ENCODE measurements at places on chromosomes 4 and X. TPM values are rescaled to one million over a fixed set of nuclear protein-coding genes. Genes with fewer than 3 reads are reported as not detected.

DNA sequence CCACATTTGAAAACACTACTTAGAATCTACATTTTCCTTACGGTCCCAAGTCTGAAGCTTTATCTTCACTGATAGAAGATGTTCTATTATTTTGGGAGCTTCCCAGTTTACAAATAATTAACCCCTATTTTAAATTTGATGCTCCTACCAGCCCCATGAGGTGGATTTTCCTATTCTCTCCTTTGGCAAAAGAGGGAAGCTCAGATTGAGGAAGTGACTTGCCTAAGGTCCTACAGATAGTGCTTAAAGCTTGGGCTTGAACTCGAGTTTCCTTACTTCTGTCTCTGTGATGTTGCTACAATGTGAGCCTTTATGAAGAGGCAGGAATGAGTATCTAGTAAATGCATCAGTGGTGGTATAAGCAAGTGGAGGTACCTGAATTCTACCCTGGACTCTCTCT is 27.5 kb downstream of the HEPH start:
- no peak for DNase-seq
- H3K27me3 ChIP-seq = no peaks in the 10 kb centered on the region
- no peaks in the 10 kb centered on the region for H3K4me1 ChIP-seq
- no peak overlapping the region for H3K4me3 ChIP-seq

BRS3 gene
- not detected for total RNA-seq

MTTP gene
- 193 TPM for total RNA-seq

DNA sequence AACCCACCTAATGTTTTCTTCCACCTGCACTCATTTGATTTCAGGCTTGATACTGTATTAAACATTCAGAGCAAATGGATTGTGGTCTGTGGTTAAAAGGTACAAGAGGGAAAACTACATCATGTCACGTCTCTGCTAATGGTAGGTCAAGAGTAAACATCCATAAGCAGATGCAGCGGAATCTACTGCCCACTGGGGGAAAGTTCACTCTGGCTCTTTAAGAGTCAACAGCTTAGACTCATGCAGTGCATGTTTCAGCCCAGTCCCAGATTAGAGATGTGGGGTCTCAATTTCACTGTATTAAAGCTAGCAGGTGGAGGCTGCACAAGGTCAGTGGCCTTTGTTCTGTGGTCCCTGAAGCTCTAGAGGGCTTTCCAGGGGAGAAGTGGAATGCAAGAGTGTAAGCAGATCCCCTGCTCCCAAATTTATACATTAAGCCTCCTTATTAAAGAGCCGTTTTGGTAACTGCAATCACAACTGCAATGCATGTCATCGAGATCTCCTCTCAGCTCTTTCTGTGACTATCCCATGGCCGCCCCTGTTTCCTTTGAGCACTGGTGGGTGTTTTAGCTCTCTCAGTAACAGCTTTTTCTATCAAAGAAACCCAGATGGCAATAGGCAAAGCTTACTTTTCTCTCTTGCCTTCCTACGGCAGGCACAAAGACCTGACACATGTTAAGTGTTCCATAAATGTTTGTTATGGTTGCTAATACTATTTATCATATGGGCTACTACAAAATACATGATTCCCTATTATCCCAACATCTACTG is 53.4 kb downstream of the LDB2 start:
- no peaks in the 10 kb centered on the region for H3K27me3 ChIP-seq
- H3K27ac ChIP-seq = no peak overlapping the region
- peaks cover 8% of the 10 kb centered on the region for H3K4me1 ChIP-seq
- DNase-seq = no peak
- no peaks in the 10 kb centered on the region for H3K36me3 ChIP-seq
- no peak overlapping the region for H3K4me3 ChIP-seq

- no peaks in the 10 kb centered on the region for H3K27me3 ChIP-seq
- H3K4me3 ChIP-seq = peak overlapping the region; percentile 15
Measured at GRCh38 chr4:71230271-71231128, 108.3 kb upstream of the SLC4A4 start.

- H3K4me1 ChIP-seq = peaks cover 6% of the 10 kb centered on the region
- no peaks in the 10 kb centered on the region for H3K36me3 ChIP-seq
- no peaks in the 10 kb centered on the region for H3K27me3 ChIP-seq
- no peak overlapping the region for H3K4me3 ChIP-seq
Measured at GRCh38 chr4:185005219-185005819, 13.0 kb upstream of the HELT start.

SCARB2 gene
- total RNA-seq = 81.0 TPM

CYTL1 gene
- 4.6 TPM for total RNA-seq

CPE gene
- 3.6 TPM for total RNA-seq

TCP11X2 gene
- total RNA-seq = not detected

DNA sequence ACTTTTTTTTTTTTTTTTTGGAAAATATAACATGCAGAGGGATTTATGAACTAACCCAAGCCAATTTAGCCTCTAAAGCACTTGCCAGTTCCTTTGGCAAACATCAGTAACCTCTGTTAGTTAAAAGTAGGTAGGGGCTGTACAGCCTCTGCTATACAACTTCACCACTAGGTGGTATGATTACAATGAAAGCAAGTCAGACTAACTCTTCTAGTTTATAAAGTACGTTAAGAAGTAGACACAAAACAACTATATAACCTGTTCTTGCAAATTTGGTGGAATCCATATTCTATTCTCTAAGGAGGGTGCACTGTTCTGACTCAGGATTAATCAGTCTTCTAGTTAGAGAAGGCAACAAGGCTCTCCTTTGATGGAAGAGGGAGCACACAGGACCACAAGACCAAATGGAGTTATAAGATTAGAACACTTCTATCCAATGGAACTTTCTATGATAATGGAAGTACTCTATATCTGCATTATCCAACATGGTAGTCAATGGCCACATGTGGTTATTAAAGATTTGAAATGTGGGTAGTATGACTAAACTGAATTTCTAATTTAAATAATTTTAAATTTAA is 12.8 kb downstream of the AIMP1 start:
- H3K36me3 ChIP-seq = peaks cover 18% of the 10 kb centered on the region
- no peak overlapping the region for H3K4me3 ChIP-seq
- no peak overlapping the region for H3K27ac ChIP-seq

DNA sequence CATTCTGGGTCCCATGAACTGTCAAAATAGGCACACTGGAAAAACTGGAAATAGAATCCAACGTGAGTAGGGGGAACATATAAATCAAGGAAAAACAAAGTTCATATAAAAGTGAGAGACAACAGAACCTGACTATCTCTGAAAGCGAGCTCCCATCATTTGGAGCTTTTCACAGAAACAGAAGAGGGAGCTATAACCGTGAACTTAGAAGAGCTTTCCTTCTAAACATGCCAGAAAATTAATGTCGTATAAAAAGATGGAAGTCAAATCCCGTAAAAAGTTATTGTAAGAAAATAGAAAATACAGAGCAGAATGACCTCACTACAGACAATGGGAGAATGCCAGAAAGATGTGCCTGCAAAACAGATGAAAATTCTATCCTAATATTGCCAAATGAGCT is 23.9 kb upstream of the HSD17B10 start:
- no peaks in the 10 kb centered on the region for H3K4me1 ChIP-seq
- no peak for DNase-seq

DNA sequence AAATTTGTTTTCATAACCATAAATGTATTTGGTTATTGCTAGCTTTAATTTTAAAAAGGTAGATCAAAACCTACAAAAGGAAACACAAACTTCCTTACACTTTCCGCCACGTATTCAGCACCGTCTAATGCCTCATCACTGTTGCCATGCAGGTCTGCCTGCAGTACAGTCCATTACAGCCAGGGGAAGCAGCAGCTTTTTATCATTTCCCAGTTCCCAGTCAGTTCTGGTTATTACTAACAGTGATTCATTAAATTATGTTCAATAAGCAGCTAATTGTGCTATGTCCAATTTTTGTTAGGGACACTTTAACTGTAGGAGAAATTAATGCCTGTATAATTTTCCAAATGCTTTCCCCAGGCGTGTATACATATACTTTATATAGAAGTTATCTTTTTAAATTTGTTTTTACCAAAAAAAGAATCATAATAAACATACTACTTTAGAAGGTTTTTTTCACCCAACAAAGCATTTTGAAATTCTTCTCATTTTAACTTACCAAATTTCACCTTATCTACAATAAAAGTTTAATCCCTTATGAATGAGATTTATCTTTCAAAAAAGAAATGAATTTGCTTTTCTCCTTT is 93.3 kb downstream of the ANXA3 start:
- no peaks in the 10 kb centered on the region for H3K4me1 ChIP-seq
- H3K27me3 ChIP-seq = no peaks in the 10 kb centered on the region
- no peak overlapping the region for H3K4me3 ChIP-seq
- peak; percentile 63 for DNase-seq
- no peaks in the 10 kb centered on the region for H3K36me3 ChIP-seq

GRCh38 chrX:29359276-29359675 is 772.0 kb downstream of the IL1RAPL1 start:
- no peak for DNase-seq
- no peaks in the 10 kb centered on the region for H3K36me3 ChIP-seq
- no peak overlapping the region for H3K4me3 ChIP-seq
- H3K27ac ChIP-seq = no peak overlapping the region

DNA sequence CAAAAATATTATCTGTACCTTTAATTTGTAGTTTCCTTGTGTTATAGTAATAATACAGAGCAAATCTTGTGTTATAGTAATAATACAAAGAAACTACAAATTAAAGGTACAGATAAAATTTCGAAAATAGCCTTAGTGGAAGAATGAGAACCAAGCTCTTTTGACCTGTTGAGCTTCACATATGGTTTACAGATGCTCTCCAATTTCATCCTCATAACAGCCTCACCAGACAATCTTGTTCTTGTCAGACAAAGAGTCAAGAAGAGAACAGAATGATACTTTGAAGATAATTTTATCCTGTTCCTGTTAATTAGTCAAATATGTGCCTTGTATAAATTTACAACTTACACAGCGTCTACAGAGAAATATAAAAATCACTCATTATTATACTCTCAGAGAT is 12.8 kb downstream of the ATXN3L start:
- no peak for DNase-seq
- H3K4me3 ChIP-seq = no peak overlapping the region
- no peaks in the 10 kb centered on the region for H3K27me3 ChIP-seq
- no peaks in the 10 kb centered on the region for H3K36me3 ChIP-seq
- no peaks in the 10 kb centered on the region for H3K4me1 ChIP-seq
- H3K27ac ChIP-seq = no peak overlapping the region

- DNase-seq = no peak
- no peaks in the 10 kb centered on the region for H3K27me3 ChIP-seq
- H3K27ac ChIP-seq = no peak overlapping the region
- no peaks in the 10 kb centered on the region for H3K36me3 ChIP-seq
Measured at GRCh38 chr4:170671171-170671570, 581.4 kb upstream of the AADAT start.

- H3K4me3 ChIP-seq = no peak overlapping the region
- H3K36me3 ChIP-seq = no peaks in the 10 kb centered on the region
- no peak overlapping the region for H3K27ac ChIP-seq
Measured at GRCh38 chr4:134936014-134936413, 734.4 kb upstream of the PABPC4L start.

AREG gene
- not detected for total RNA-seq

DNA sequence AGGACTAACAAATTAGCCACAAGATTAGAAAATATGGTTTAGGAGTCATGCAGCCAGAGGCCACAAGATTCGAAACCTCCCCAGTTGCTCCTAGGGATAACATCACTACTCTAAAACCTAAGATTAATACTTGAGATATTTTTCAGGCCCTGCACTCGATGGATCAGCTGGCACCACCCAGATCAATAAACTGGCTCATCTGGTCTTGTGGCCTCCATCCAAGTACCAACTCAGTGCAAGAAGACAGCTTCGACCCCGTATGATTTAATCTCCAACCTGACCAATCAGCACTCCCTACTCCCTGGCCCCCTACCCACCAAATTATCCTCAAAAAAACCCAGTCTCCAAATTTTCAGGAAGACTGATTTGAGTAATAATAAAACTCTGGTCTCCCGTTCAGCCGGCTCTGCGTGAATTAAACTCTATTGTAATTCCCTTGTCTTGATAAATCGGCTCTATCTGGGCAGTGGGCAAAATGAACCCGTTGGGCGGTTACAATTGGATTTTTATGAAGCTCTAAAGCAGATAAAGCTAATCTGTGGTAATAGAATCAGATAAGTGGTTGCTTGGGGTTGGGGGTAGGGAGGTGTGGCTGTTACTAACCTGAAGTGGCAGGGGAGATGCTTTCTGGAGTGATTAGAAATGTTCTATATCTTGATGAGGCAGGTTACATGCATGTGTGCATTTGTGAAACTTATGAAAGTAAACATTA is 91.8 kb upstream of the ATXN3L start:
- H3K27me3 ChIP-seq = no peaks in the 10 kb centered on the region
- H3K4me1 ChIP-seq = no peaks in the 10 kb centered on the region
- no peaks in the 10 kb centered on the region for H3K36me3 ChIP-seq
- DNase-seq = no peak

GRCh38 chr4:1641671-1642070 is 42.4 kb downstream of the FAM53A start:
- no peaks in the 10 kb centered on the region for H3K27me3 ChIP-seq
- no peaks in the 10 kb centered on the region for H3K36me3 ChIP-seq
- no peak overlapping the region for H3K27ac ChIP-seq
- DNase-seq = no peak
- no peaks in the 10 kb centered on the region for H3K4me1 ChIP-seq

DNA sequence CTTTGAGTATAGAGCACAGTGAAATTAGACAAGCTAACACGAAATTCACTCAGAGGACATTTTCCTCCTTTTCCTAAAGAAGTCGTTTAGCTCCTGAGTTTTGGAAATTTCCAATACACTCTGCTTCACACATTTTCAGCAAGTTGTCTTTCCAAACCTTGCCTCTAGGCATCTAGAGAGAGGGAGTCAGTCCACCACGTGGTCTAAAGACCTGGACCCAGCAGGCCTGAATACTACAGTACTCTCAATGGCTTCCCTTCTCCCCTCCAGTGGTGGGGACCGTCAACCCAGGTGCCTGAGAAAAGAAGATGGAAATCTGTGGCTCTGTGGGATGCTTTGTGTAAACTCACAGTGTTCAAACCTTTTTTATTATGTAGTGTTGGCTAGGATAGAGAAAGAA is 13.9 kb upstream of the SCML2 start:
- H3K4me1 ChIP-seq = no peaks in the 10 kb centered on the region
- no peaks in the 10 kb centered on the region for H3K36me3 ChIP-seq
- no peak for DNase-seq

DNA sequence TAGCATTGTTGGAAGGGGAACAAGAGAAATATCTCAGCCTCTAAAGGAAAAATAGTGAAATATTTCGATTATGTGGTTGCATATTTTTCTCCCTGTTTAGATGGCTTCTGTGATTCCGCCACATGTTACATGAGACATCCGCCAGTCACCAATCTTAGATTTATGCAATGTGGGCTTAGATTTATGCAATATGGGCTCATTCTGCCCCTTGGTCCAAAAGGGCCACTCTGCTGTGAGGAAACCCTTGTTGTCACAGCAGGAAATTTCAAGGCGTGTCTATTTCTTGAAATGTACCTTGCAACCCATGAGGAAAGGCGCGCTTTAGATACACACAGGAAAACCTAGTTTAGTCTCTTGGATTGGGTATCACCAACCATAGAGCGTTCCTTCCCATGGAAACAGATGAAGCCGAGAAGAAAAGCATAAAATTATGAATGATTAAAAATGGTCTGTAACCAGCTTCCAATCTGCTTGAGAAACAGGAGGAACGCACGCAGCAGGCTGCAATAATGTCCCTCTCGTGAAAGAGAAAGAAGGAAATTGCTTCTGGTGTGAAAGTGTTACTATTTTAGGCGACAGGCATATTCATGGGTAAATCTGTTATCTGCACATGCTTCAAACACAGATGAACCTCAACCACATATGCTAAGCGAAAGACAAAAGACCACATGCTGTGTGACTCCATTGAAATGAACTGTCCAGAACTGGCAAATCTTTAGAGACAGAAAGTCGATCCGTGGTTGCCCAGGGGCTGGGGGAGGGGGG is 3.7 kb downstream of the RS1 start:
- H3K27me3 ChIP-seq = no peaks in the 10 kb centered on the region
- no peak overlapping the region for H3K4me3 ChIP-seq
- no peaks in the 10 kb centered on the region for H3K4me1 ChIP-seq
- H3K36me3 ChIP-seq = no peaks in the 10 kb centered on the region
- no peak for DNase-seq

Measured in liver (tissue), 10 donors.